ENCODE measurements at places on chromosomes 11 and 22. TPM values are rescaled to one million over a fixed set of nuclear protein-coding genes. Genes with fewer than 3 reads are reported as not detected.

Gene FJX1
- 5.8 TPM for polyA plus RNA-seq

Gene CSNK2A3
- polyA plus RNA-seq, result 4.1 TPM

Gene ZBTB16
- not detected for polyA plus RNA-seq

Gene PANX3
- polyA plus RNA-seq, result not detected

Gene KCNJ11
- 5.0 TPM for polyA plus RNA-seq

Gene OR51A7
- not detected for polyA plus RNA-seq

Gene HEPHL1
- polyA plus RNA-seq, result not detected

Gene ZNF215
- polyA plus RNA-seq, result 6.3 TPM

Gene MAJIN
- polyA plus RNA-seq, result 3.6 TPM

Gene MB
- not detected for polyA plus RNA-seq

Gene FBXO3
- polyA plus RNA-seq, result 66.3 TPM

Data from Purkinje cell (primary cell).